Activated CD4-positive, alpha-beta T cell treated with anti-CD3 and anti-CD28 coated beads, Interleukin-2, amount 50 U/mL, for 1 hour (primary cell): ENCODE measurements at places on chromosomes 7 and 10.

GRCh38 chr10:97903128-97904017 is 53.7 kb downstream of the GOLGA7B start:
- DNase-seq: no peak

DNA sequence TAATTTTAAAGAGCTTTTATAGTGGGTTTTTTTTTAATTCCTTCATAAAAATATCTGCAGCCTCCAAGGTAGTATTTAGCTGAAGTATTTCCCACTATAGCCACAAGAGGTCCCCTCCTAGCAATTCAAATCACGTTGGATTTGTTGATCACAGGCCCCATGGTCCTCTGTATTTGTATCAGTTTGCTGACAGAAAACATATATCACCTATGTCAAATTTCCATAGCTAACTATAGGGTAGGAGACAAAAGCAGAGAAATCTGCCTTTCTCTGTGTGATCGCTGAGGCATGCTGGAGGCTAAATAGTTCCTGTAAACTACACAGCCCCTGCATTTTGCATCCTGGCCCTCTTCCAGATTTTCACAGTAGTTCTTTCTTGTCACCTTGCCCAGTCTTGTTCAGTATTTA is 1.7 kb upstream of the CTNNA3 start:
- DNase-seq: no peak

DNA sequence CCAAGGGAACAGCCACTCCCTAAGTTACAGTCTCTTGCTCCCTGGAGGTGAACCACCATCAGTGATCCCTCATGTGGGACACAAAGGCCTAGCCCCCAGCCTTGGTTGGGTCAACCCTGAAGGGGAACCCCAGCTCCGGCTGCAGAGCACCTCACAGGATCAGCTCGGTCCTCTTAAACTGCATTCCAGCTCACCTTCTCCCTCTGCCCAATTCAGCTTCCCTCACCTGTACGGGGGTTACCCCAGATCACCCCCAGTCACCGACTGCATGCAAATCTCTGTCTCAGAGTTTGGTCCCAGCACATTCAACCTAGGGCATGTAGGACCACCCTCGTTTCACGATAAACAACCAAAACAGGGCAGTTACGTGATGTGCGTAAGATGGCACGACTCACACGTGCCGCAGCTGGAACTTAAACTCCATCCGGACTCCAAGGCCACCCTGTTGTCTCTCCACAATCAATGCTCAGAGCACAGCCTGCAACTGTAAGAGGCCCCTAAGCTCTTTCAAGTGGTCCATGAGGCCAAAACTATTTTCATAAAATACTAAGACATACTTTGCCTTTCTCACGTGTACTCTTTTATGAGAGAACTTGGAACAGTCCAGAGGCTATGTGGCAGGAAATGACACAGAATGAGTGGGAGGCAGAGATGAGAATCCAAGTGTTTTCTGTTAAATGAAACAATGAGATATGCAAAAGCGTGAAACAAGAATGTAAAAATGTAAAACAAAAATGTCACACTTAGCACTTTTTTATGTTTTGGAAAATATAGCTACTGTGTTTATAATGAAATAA is 285.2 kb downstream of the PTPRN2 start:
- no peak for DNase-seq

DNA sequence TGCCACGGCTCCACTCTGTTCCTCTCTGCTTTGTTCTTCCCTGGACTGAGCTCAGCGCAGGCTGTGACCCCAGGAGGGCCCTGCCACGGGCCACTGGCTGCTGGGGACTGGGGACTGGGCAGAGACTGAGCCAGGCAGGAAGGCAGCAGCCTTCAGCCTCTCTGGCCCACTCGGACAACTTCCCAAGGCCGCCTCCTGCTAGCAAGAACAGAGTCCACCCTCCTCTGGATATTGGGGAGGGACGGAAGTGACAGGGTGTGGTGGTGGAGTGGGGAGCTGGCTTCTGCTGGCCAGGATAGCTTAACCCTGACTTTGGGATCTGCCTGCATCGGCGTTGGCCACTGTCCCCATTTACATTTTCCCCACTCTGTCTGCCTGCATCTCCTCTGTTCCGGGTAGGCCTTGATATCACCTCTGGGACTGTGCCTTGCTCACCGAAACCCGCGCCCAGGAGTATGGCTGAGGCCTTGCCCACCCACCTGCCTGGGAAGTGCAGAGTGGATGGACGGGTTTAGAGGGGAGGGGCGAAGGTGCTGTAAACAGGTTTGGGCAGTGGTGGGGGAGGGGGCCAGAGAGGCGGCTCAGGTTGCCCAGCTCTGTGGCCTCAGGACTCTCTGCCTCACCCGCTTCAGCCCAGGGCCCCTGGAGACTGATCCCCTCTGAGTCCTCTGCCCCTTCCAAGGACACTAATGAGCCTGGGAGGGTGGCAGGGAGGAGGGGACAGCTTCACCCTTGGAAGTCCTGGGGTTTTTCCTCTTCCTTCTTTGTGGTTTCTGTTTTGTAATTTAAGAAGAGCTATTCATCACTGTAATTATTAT is 1.2 kb downstream of the CLDN4 start:
- DNase-seq: no peak

DNA sequence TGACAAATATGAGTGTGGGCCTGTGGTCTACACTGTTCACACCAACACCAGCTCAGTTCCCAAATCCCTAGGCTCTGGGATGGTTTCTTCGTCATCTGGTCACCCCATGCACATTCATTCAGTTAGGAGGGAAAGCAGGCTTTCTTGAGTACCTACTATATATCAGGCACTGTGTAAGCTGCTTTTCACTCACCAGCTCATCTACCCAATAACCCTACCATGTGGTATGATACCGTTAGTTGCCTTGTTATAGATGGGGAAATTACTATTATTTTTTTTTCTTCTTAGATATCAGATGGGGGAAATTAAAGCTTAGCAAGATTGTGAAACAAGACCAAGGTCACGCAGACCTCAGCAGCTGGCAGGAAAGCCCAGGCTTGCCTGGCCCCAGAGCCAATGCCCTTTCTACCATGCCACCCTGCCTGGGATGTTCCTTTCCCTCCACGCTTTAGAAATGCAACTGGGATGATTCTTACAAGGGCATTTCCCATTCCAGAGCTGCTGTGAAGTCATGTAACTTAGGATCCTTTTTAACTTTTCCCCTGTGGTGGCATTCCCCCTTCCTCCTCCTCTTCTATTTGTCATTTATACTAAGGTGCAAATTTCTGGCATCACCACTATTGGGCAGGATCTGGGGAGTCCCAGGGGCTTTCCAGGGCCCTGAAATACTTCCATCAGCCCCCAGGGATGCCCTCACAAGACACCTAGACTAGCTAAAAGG is 93.1 kb upstream of the EFCAB10 start:
- DNase-seq: no peak

DNA sequence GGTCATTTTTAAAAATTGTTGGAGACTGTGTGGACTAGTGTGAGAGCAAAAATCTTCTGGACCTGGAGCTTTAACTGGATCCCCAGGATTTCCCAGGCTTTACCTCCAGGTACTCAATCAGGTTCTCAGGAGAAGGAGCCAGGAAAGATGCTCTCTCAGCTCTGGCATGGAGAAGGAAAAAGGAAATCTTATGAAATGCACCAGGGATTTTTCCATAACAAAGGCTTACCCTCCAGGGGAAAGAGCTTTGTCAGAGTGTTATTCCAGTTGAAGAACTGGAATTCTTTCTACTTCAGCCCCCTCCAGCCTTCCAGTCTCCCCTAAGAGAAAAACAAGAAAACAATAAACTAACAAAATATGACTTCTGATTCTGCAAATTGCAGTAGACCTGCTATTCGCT is 436.7 kb upstream of the ANKRD30A start:
- DNase-seq: no peak

GRCh38 chr10:70899096-70899495 is 10.7 kb upstream of the PCBD1 start:
- no peak for DNase-seq

DNA sequence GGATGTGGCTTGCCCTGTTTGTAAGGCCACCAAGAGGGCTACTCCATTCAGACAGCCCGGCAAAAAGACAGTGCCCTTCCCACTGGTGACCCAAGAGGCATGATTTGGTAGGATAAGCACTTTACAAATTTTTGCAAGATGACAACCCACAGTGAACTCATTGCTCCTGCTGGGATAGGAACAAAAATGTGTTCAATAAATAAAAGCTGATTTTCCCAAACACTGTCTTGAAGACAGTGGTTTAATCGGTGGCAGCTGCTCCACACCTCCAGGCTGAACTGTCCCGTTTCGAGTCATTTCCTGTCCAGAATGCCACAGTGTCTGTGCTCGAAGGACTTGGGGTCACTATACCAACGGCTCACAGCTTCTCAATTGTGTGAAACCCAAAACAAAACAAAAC is 45.1 kb upstream of the NPTX2 start:
- no peak for DNase-seq

GRCh38 chr10:3173171-3173878 is 743 bp upstream of the PITRM1 start:
- DNase-seq: peak; percentile 84

GRCh38 chr10:101487399-101487798 is 100.7 kb downstream of the POLL start:
- DNase-seq: no peak

GRCh38 chr10:3992382-3993178 is 207.6 kb upstream of the KLF6 start:
- DNase-seq: no peak

DNA sequence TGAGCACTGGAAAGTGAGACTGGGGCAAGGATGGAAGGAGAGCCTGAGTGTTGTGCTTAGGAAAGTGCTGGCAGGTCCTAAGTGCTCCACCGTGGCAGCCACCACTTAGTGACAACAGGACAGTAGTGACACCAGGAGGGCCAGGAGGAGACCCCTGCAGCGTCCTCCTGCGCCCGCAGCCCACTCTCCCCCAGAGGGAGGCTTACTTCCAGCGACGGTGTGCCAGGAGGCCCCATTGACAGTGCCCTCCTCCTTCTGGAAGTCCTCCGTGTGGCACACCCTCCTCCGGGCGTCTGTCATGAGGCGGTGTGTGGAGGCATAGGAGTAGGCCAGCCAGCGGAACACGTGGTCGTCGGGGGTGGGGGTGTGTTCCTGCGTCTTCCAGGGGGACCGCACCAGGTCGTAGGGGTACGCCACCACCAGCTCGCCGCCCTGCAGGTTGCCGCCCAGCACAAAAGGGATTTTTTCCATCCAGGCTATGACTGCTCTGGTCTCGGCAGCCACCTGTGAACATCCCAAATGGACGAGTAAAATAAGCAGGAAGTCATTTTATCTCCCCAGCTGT is 95.6 kb downstream of the GPR26 start:
- no peak for DNase-seq

DNA sequence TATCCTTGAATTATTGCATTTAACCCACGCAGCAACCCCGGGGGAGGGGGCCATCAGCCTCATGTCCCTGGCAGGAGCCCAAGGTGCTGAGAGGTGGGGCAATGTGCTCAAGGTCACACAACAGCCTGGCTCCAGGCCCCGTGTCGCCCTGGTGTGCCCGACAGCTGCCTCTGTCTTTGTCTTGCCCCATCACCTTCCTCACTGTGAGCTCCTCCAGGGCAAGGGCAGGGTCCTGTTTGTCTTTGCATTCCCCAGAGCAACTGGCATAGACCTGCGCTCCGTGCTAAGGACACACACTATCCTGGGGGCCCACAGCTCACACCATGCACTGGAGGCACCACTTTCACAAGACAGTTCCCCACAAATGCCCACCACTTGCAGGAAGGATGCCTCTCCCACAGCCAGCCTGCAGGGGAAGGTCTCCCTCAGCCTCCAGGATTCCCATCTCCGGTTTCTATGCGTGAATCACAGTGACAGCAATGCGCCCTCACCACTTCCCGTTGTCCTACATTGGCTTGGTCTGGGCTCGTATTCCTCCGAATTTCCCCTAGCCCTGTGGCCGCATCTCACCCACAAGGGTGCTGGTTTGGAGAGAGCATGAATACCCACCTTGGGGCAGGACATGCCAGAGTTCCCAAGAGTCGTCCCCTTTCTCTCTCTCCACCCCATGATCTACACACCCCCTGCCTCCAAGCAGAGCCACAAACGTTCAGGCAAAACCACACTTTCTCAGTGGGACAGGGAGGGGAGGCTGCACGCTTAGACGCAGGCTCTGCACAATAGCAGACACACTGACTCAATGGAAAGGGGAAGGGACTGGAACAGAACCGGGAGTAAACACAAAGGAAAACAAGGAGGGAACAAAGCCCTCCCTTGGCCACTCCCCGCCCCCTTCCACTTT is 10.3 kb downstream of the ITPRIP start:
- DNase-seq: no peak

GRCh38 chr10:111999205-111999914 is 184.2 kb downstream of the GPAM start:
- DNase-seq: no peak

- DNase-seq: no peak
Measured at GRCh38 chr10:92042541-92042940, 119.0 kb downstream of the BTAF1 start.

DNA sequence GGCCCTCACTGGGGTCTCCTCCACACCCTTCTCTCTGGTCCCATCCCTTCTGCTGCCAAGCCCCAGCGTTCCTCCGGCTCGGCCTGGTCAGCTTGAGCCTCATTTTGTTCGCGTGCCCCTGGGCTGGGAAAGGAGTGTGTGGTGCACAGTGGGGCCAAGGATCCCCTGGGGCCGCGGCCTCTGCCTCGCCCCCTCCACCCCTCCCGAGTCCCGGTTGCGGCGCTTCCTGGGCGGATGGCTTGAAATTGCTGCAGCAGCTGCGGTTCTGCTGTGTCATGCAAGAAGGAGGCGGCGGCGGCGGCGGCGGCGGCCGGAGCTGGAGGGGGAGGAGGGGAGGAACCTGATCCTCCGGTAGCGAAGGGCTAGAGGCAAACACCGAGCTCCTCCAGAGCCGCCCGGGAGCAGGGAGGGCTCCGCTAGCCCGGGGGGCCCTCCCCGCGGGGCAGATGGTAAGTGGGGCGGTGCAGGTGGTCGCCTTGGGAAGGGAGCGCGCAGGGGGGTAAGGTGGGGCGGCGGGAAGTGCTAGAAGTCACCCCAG is 217.8 kb upstream of the MKLN1 start:
- DNase-seq: peak; percentile 72

GRCh38 chr7:77438131-77438530 is 22.0 kb upstream of the GSAP start:
- DNase-seq: no peak

DNA sequence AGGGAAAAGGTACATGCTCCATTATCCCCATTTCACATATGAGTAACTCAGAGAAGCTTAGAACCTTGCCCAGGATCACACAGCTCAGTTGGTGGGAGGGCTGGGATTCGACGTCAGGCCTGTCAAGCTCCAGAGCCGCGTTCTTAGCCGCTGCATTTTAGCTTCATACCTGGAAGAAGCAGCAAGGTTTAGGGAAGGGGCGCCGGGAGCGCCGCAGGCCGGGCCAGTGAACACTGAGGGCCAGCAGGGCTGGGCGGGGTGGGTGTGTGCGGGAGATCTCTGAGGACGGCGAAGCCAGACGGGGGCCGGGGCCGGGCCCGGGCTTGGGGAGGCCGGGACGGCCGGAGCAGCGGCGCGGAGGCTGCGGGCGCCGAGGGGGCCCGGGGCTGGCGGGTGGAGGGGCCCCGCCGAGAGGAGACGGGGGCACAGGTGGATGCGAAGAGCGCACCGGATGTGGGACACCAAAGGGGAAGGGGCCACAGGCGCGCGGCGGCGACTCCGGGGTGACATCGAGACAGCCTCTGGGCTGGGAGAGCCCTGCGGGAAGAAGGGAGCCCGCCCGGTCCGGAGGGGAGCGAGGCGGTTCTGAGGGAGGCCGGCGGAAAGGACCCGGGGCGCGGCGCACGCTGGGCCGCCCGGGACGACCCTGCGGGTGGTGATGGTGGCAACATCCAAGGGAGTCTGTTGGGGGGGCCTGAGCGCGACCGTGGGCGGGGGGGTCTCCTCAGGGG is 498 bp downstream of the NDST2 start:
- peak; percentile 51 for DNase-seq

GRCh38 chr10:75034714-75035258 is 76.7 kb upstream of the SAMD8 start:
- DNase-seq: no peak
